ENCODE measurements at places on chromosomes 16 and 17.

DNA sequence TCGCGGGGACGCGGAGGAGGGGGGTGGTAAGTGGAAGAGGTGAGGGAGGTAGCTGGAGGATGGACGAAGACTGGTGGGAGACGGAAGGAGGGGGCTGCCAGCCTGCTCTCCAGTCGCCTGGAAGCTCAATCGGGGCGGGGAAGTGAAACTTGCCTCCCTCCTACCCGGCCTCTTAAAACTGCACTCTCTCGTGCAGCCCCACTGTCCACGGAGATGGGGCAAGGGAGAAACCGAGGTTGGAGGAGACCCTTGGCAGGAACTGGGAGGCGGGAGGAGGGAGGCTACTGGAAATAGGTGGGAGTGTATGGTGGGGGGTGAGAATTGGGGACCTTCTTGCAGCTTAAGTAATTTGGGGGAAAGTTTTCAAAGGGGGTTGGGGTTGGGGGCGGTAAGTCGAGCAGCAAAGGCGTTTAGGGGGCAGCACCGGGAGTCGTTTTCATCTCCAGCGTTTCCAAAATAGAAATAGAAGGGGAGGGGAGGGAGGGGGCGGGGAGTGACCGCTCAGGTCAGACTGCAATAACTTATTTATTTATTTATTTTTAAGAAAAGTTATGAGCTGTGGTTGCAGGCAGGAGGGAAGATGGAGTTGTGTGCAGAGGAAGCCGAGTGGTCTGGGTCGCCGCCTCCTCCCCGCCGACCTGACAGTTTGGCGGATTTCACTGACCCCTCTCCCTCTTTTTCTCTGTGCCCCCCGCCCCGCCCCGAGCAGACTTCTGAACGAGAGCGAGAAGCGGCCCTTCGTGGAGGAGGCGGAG is 1.4 kb downstream of the SOX9 start:
- DNase-seq, result no peak

DNA sequence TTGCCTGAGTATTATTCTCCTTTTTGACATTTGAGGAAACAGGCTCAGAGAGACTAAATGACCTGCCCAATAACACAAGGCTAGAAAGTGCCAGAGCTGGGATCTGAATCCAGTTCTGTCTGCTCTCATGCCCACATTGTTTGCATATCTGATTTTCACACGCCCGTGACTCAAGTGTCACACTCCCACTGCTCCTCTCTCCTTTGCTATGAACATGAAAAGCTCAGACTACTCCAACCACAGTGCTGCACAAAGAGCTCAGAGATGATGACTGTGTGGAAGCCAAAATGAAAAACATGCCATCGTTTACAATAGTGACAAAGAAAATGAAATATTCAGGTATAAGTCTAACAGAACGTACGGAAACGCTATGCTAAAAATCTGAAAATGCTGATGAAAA is 107.9 kb downstream of the SMG6 start:
- DNase-seq, result peak; percentile 77

DNA sequence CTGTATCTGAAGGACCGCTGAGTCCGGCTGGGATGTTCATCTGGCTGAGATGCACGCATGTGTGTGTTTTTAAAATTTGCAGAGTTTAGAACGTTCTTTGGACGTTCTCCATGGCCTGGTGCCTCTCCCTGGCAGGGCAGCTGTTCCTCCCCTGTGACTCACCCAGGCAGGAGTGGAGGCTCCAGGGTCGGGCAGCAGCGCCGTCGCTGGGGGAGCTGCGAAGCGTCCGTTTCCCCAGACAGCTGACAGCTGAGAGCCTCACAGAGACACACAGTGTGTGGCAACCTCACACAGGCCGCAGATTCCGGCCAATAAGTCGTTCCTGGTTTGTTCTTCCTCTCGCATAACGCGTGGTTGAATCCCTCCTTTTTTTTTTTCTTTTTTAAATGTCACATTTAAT is 80.6 kb downstream of the OR1D5 start:
- no peak for DNase-seq

DNA sequence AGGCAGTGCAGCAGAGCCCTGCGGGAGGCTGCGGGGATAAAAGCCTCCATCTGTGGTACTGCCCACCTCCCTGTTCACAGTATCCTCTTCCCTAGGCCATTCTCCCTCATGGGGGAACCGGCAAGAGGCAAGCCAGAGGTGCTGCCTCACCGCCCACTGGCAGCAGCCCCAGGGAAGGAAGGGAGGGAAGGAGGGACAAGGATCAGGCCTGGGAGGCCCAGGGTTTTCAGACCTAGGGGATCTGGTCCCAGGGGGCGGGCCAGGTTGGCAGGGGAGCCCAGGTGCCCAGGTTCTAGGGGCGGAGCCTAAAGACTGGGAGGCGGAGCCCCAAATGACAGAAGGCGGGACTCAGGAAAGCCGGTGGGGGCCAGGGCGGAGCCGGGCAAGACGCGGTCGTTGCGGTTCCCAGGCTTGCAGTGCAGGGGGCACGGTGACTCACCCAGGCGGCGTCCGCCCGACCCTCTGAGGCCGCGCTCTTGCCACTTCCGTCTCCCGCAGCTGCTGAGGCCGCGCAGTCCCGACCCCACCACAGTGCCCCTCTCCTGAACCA is 3.0 kb upstream of the MTMR4 start:
- no peak for DNase-seq

DNA sequence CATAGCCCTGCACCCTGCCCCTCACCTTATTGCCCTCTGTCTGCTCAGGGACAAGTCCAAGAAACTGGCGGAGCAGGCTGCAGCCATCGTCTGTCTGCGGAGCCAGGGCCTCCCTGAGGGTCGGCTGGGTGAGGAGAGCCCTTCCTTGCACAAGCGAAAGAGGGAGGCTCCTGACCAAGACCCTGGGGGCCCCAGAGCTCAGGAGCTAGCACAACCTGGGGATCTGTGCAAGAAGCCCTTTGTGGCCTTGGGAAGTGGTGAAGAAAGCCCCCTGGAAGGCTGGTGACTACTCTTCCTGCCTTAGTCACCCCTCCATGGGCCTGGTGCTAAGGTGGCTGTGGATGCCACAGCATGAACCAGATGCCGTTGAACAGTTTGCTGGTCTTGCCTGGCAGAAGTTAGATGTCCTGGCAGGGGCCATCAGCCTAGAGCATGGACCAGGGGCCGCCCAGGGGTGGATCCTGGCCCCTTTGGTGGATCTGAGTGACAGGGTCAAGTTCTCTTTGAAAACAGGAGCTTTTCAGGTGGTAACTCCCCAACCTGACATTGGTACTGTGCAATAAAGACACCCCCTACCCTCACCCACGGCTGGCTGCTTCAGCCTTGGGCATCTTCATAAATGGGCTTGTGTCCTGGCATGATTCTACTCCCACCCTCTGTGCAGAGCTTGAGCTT is 6.3 kb upstream of the NFATC3 start:
- no peak for DNase-seq

GRCh38 chr17:78753316-78754250 is 28.5 kb downstream of the CYTH1 start:
- DNase-seq, result peak; percentile 40

DNA sequence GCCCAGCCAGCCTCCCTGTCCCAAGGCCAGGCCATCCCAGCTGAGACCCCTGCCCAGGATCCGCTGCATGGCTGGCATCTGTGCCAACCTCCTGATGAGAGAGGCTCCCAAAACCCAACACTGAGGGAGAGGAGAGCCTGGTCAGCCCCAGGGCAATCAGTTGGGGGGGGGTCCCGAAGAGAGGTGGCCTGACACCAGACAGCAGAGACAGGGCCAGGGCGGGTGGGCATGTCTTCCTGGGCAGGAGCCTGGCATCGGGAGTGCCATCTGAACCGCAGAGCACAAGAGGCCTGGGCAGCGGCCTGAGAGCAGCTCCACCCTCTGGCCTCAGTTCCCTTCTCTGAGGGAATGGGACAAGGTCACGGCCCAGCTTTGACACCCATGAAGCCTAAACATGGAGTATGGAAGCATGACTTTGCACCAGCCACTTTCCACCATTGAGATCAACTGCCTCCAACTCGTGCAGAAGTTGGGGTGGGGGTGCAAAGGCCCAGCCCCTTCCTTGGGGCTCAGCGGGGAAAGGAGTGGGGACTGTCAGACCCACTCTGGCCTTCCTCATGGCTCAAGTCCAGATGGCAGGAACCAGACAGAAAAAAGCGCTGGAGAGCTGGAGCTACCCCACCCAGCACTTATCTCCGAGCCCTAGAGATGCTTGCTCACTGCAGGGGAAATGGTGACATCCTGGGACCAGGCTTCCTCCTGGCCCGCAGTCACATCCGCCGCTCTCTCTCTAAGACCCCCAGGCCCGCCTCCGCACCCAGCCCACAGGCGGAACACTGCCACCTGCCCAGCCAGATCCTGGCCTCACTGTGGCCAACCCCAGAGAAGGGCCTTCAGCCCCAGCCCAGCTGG is 9.7 kb downstream of the RHBDF2 start:
- no peak for DNase-seq

GRCh38 chr17:69254187-69254586 is 25.6 kb upstream of the ABCA10 start:
- DNase-seq, result no peak

GRCh38 chr17:6439951-6440350 is 4.3 kb upstream of the PIMREG start:
- no peak for DNase-seq

GRCh38 chr16:46843898-46844642 is 13.1 kb upstream of the C16orf87 start:
- no peak for DNase-seq

GRCh38 chr17:78675316-78675616 is 98.1 kb upstream of the DNAH17 start:
- no peak for DNase-seq

DNA sequence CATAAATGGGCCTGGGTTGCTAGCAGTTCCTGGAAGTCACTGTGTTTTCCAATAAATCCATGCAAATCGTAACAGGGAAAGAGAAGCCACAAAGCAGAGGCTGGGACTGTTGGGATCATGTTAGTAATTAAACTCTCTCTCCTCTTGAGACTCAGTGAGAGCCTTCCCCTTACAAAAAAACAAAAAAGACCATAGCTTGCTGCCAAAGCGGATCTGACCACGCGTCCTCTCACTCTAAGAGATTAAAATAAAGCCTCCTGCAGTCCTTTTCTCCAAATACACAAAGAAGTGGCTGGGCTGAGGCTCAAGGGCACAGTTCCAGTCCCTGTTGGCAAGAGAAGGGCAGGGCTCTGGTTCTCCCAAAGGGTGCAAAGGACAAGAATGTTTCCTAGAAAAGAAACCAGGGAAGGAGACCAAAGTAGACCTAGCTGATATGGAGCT is 38.5 kb downstream of the PIGL start:
- no peak for DNase-seq

DNA sequence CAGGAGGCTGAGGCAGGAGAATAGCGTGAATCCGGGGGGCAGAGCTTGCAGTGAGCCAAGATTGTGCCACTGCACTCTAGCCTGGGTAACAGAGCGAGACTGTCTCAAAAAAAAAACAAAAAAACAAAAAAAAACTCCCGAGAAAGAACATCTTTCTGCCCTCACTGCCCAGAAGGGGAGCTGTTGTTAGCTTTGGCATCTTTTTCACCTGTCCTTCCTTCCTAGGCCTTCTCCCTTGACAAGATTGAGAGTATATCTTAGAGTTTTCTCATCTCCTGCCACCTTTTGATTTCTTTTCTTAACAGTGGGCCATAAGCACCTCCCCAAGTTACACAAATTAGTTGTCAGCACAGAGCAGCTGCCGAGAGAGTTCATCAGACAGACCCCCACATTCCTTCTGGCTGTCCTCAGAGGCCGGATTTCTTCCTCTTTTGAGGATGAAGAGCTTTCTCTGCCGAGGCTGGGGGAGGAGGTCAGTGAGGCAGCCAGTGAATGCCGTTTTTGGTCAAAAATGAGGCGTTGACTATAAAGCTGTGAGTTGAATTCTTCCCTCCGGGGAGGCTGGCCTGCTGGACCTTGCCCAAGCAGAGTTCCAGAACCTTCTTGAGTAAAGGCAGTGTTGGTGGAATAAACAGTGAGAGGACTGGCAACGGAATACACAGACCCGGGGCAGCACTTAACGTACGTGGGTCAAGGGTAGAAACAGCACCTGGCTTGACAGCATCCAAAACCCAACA is 127.0 kb downstream of the ABCC6 start:
- no peak for DNase-seq

- no peak for DNase-seq
Observed at GRCh38 chr17:19537111-19537510, 3.5 kb downstream of the SLC47A1 start.

GRCh38 chr17:47847341-47848197 is 3.4 kb downstream of the SP6 start:
- DNase-seq, result peak; percentile 15

DNA sequence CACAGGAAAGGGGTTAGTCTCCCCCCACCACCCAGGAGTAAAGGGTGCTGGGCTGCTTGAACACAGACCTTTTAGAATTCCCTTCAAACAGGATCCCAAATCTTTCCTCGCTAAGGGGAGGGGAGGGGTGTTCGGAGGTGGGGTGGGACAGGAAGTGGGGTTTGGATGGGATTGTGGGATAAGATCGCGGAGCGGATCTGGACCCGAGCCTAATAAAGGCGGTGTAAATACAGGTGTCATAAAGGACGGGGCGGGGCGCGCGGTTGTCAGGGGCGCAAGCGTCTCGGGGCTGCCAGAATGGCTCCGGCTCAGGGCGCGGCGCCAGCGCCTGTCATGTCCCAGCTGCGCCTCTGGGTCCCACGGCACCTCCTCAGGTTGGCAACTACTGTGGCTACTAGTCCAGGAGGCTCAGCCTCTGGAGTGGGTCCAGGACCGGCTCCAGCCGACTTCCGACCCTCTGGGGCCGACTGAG is 59.8 kb upstream of the FBXO47 start:
- peak; percentile 22 for DNase-seq

- no peak for DNase-seq
Observed at GRCh38 chr17:40541873-40542557, 23.3 kb downstream of the CCR7 start.

DNA sequence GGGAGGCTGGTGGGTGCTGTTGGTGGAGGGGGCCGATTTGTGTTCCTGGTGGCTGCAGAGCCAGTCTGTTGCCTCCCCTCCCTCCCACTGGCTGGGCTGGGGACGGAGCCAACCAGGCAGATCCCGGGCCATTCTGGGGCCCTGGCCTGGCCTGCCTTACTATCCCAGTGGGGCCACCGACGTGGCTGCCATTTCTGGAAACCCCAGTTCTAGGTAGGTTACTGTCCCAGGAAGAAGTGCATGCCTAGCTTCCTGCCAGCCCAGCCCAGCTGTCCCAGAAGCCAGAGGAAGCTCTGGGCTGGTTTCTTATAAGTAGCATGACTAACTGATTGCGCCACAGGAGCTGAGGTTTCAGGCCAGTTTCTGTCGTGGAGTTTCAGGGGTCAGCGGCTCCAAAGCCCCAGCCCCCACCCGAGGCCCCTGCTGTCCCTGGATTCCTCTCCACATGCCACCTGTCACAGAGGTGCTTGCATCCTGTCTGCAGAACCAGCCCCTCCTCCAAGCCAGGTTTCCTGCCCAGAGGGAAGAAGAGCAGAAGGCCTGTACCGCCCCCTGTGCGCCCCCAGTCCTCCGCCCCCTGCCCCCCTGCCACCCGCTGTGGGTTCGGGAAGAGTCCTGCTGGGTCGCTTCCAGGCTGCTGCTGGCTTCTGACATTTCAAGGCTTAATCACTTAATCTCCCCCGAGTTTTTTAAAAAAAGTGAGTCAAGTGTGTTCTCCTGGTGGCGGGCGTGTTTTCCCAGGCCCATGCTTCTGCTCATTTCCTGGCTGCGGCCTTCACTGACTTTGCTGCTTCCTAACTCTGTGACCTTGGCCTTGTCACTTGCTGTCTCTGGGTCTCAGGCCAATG is 13.2 kb downstream of the IL4R start:
- DNase-seq, result peak; percentile 46

- DNase-seq, result no peak
Observed at GRCh38 chr16:67128417-67128816, 18.7 kb downstream of the PHAF1 start.
